Substantia nigra (tissue), 51 donors: ENCODE measurements at places on chromosomes 7 and 10.

- DNase-seq: no peak
These were observed 79.9 kb downstream of the ELFN1 start for GRCh38 chr7:1749864-1750466.

DNA sequence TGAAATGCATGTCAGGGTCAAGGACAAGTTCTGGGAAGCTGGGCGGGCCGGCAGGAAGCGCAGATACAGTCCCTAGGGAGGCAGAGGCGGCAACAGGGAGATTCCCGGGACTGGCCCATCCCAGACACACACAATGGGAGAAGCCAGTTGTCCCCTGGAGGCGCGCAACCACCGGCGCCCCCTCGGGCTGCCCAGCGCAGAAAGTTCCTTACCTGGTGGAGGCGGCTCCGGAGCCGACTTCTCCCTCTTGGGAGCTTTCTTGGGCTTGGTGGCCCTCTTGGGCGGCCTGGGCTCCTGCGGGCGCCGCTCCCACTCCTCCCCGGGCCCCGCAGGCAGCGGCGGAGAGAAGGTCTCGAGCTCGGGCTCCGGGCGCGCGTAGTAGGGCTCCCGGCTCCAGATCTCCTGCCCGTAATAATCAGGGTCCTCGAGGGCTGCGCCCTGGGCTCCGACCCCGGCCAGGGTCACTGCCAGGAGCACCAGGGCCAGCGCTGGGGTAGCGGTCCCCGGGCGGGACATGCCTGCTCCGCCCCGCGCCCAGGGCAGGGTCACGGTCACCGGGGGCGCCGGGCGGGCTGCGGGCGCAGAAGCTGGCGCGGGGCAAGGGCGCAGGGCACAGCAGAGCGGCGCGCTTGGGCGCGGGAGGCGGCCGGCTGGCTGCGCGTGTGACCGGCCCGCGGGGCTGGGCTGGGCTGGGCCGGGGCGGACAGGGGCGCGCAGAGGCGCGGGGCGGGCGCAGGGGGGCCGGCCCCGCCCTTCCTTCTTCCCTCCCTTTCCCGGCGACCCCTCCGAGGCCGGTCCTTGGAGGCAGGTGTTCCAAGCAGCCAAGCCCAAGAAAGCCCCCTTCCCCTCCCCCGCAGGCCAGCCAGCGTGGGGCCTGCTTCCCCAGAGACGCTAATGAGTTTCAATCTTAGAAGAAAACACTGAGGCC is at the start of gene CPXM2:
TSS of gene CPXM2 (minus strand) at position 664 of the 928 bp plus-strand sequence. CDS start at position 516, 148 bp downstream.
- no peak for DNase-seq

DNA sequence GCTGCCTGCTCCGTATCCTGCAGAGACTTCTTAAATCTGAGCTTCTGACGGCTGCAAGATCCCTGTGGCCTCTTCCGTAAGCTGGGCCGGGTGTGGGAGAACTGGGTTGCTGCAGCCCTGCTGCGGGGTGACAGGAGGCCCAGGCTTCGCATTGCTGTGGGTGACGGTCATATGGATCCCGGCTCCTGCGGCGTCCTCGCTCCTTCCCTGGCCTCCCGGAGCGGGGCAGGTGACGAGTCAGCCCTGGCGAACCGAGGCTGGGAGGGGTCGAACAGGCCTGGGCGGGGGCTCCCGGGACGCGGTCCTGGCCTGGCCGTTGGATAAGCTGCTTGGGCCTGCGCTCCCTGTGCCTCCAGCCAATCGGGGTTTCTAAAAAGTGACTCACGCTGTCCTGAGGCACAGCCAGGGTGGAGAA is 7.8 kb upstream of the UBE2D1 start:
- DNase-seq: no peak

DNA sequence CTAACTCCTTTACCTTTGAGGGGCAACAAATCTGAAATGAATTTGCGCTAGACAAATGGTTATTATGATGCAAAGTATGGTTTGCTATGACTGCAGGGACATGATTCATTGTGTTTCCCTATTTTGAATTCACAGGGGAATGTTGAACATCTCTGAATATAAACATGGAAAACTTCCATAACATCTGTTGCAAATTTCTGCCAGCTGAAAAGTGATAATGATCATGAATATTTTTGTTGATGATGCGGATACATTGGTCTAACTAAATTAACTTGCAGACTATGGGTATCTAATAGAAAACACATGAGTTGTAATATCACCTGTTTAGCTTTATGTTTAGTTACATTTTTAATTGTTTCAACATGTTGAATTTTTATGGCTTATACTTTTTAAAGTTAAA is 1325.5 kb downstream of the REEP3 start:
- DNase-seq: no peak

GRCh38 chr7:134932707-134933370 is 53.5 kb upstream of the AGBL3 start:
- DNase-seq: no peak

GRCh38 chr7:47376991-47377616 is 204.8 kb downstream of the TNS3 start:
- DNase-seq: no peak

DNA sequence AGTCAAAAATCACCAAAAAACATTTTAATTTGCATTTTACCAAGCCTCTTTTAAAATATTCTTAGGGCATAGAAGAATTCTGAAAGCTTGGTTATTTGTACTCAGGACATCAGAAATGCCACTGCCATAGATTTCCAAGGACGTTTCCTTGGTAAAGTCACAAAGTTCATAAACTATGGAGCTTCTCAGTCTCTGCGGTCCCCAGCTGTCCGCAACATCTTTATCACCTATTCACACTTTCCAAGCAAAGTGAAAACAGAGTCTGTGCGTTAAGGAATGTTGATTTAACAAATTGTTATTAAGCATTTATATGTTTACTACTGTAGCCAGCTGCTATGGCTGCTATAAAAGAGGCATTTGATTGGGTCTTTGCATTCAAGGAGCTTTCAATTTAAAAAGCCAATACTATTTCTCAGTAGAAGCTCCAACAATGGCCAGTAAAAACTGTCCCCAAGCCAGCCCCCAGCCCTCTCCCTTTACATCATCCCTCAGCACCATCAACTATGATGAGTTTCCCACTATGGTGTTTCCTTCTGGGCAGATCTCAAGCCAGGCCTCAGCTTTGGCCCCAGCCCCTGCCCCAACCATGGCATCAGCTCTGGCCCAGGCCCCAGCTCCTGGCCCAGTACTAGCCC is 36.8 kb downstream of the CADPS2 start:
- DNase-seq: no peak

DNA sequence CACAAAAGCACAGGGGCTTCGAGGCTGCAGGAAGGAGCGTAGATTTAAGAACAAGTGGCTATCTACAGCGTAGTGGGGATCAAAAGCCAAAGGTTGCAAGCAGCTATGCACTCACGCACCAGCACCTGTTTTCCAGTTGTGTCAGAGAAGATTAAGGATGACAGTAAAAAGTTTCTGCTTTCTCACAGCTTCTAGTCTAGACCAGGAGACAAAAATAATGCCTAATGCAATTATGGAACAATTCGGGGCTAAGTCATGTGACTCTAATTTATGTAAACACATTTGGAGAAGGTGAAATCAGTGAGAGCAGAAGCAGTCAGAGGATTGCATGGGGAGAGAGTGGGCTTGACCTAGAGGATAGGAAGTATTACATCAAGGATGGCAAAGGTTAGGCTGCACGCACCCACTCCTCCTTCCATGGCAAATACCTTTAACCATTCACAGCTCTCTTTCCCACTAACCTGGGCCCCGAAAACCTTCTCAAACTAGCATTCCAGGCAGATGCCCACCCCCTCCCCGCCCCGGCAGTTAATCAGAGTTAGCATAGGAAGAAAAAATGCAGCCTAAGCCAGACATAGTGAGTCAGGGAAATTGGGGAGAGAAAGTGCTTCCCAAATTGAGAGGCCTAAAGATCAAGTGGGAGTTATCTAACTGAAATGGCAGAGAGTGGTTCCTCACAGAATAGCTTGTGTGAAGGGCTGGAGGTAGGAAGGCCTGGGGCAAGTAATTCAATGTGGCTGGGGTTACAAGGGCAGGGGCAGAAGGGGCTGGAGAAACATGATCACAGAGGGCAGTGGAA is 48.2 kb upstream of the GPAM start:
- DNase-seq: no peak

- no peak for DNase-seq
These were observed 404.5 kb upstream of the ANKRD30A start for GRCh38 chr10:36720895-36721294.

GRCh38 chr10:44102726-44103255 is 282.1 kb downstream of the CXCL12 start:
- DNase-seq: no peak

- DNase-seq: no peak
These were observed 167.1 kb downstream of the NEURL1 start for GRCh38 chr10:103660364-103661197.

- no peak for DNase-seq
These were observed 166.0 kb upstream of the SP4 start for GRCh38 chr7:21261627-21262594.

GRCh38 chr10:112779025-112779770 is 170.8 kb upstream of the TCF7L2 start:
- DNase-seq: no peak

- no peak for DNase-seq
These were observed 29.4 kb downstream of the CLRN3 start for GRCh38 chr10:127863231-127863825.

- no peak for DNase-seq
These were observed 102.9 kb upstream of the ETV1 start for GRCh38 chr7:14092331-14092730.

- no peak for DNase-seq
These were observed 194.9 kb downstream of the SUGCT start for GRCh38 chr7:40329601-40330153.

- no peak for DNase-seq
These were observed 418.3 kb downstream of the PAXIP1 start for GRCh38 chr7:154584352-154585252.

GRCh38 chr7:46133072-46133471 is 212.0 kb upstream of the IGFBP3 start:
- no peak for DNase-seq

GRCh38 chr7:137036768-137037167 is 168.3 kb downstream of the CHRM2 start:
- DNase-seq: no peak

GRCh38 chr10:108749042-108749441 is 1174.3 kb downstream of the XPNPEP1 start:
- no peak for DNase-seq

GRCh38 chr7:18464830-18465229 is 30.7 kb upstream of the HDAC9 start:
- no peak for DNase-seq

GRCh38 chr10:126729314-126729870 is 58.9 kb upstream of the C10orf90 start:
- no peak for DNase-seq

DNA sequence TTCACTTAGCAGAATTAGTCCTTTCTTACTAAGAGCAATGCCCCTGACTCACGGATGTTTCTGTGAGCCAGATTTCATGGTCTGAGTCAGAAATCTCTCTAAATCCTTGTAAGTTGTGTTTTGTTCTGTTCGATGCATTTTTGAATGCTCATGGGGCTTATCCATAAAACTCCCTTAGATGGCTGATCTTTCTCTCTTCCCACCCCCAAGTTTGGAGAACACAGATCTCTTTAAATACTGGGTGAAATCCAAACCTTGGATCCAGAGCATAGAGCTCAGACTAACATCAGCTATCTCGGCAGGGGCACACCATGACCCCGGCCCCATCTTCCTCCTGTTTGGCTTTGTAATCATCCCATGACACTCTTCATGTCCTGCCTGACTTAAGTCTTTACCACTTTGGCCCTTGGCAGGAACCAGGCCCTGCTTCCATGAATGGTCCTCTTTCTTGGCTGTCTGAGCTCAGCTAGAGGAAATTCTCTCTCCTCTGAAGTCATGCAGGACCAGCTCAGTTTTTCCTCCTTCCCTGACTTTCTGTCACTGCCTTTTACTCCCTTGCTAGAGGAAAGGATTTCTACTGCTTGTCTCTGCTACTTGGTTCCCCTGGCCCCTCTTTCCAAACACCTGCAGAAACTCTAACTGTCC is 120.4 kb upstream of the RAB11FIP2 start:
- DNase-seq: no peak

DNA sequence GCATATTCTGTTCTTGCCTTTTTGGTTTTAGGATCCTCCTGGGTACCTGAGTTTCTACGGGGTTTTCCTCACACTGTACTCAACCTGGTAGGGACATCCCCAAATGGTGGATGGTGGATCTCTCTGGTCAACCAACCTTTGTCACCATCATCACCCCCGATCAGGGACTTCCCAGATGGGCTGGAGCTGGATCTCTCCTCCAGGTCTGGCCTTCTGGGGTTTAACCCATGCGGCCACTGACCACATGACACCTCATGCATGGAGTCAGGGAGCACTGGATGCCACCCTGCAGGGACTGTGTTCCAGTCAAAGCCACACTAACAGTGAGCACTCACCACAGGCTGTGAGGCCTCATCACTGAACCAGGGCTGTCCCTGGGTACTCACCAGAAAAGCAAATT is 80.0 kb downstream of the CELF2 start:
- no peak for DNase-seq

- DNase-seq: no peak
These were observed 7.8 kb upstream of the RBM28 start for GRCh38 chr7:128351296-128352152.

DNA sequence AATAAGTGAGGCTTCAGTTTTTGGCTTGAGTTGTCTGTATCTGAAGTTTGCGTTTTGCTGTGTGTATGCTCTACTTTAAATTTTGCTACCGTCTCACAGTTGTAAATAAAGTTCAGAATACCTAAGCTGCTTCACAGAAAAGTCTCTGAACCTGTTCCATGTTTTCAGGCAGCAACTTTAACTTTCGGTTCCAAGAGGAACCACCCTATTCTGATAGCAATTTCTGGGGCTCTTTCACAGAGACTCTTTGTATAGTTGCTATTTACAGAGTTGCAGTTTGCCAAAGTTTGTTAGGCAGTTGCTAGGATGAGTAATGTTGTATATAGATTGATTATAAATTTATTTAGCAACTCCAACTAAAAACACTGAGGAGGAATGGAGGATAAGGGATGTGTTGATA is 5.7 kb downstream of the FAM221A start:
- no peak for DNase-seq

GRCh38 chr10:59464483-59464882 is 102.1 kb upstream of the FAM13C start:
- no peak for DNase-seq

DNA sequence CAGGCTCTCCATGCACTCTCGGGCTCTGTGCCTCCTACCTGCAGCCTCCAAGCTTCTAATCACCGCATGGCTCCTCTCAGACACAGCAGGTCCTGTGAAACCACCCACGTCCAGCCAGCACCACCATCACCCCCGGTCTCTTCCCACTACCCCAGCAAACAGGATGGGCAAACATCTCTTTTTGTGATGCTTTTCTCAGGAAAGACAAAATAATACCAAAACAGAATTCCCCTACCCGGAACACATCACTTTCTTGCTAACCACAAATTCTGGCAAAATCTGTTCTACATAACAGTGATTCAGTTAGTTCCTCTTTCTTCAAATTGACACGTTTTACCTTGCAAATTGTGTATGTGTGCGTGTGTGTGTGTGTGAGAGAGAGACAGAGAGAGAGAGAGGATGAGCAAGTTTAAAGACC is 6.5 kb downstream of the SNX8 start:
- no peak for DNase-seq

GRCh38 chr7:114428211-114428610 is 13.6 kb downstream of the FOXP2 start:
- no peak for DNase-seq

DNA sequence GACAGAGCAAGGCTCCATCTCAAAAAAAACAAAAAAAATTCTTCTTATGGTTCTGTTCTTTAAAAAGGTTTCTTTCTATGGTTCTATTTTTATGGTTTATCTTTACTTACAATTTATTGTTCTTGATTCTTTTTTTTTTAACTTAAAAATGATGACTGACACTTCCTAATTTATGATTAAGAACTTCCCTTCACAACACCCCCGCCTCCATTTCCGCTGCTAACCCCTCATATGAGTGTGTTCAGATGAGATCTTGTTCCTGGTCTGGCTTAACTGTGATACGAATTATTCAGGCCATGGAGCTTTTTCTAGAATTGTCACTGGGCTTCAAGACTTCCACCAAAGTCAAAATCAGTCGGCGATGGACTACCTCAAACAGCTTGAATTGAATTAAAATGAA is 33.9 kb downstream of the PTER start:
- DNase-seq: no peak
